H7 (cell line): ENCODE measurements at places on chromosomes 2 and 18.

- DNase-seq, result no peak
Observed at GRCh38 chr2:149573760-149574159, 13.8 kb downstream of the MMADHC start.

GRCh38 chr2:147027436-147027835, 817.4 kb upstream of the ACVR2A start:
- no peak for DNase-seq

DNA sequence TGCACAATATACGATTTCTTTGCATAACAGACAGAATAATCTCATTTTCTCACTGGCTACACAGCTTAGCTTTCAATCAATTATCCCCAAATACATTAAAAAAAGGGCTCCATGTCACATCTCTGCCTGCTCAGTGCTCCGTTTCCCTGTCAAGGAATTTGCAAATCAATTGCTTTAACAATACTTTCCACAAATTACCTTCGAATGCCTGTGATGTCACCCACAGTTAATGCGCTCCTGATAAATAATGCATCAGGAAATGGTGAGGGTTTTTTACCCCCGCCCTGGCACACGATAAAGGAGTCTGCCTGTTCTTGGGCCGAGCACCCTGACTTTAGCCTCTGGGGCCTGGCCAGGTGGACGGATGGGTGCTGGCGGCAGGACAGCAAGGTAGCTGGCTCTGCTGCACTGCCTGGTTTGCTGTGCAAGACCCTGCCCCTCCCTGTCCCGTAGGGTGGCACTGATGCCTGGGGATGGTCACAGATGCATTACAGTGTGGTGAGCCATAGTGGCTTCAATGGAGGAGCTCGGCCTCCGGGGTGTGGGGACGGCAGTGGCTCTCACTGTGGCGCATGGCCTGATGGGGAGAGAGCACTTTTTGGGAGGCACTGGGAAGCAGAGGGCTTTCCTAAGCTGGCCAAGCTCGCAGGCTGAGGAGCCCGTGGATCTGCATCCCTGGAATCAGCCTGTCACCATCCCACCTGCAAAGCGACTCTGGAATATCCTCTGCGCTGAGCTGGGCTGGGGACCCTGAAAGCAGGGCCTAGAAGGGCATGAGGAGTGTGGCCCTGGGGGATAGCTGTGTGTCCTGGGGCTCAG, 88.3 kb upstream of the HS6ST1 start:
- DNase-seq, result no peak

DNA sequence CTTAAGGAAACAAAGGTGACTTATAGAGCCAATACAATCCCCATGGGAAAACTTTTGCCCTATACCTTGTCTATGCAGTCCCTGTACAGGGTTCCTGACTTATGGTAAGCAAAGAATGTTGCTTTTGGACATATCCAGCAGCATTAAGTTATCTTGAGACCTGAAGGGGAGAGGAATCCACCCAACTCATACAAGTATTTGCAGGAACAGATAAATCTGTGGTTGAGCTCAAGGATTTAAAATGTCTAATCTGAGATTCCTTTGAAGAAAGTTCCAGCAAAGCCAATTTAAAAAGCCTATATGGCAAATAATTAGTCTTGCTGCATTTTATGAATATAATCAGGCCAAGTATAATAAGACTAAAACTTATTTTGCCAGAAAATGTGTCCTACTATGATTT, 739.5 kb upstream of the CDH2 start:
- DNase-seq, result no peak

DNA sequence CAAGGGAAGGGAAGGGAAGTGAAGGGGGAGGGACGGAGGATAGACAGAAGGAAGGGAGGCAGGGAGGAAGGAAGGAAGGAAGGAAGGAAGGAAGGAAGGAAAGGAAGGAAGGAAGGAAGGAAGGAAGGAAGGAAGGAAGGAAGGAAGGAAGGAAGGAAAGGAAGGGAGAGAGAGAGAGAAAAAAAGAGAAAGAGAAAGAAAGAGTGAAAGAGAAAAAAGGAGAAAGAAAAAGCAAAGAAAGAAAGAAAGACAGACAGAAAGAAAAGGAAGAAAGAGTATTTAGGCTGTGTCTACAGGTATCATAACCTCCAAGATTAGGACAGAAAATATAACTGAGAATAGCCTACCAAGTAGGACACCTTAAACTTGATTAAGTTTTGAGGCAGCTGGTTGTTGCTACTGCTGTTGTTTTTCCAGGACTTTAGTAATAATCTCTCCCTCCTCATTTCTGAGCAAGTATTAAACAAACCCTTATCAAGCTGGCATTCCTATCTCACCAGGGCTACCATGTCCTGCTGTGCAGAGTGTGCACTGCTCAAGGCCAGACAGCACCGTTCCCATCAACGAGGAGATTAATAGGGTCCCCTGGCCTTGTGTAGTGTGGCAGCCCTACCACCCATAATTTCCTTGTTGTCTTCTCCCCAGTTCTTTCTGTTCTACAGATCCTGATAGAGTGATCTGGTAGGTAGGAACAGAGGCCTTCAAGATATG, 90.5 kb upstream of the FHL2 start:
- DNase-seq, result no peak

DNA sequence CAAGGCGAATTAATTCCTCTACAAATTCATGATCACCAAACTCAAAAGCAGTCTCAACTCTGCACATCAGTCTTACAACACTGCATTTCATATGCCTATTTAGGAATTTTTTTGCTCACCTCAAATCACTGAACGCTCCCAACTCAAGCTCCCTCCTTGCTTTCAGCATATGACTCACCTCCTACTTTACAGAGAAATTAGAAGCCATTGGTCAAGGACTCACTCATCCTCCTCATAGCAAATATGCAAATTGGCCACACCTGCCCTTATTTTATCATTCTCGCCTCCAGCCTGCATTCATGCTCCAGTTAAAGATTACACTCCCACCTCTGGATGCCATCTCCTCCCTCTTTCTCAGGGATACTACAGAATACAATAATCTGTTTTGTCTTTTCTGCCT, 148.8 kb downstream of the MBD2 start:
- DNase-seq, result no peak

GRCh38 chr2:171754254-171754939, 67.1 kb downstream of the DYNC1I2 start:
- DNase-seq, result no peak

- DNase-seq, result peak; percentile 50
Observed at GRCh38 chr2:236238751-236239150, 25.5 kb downstream of the ASB18 start.

DNA sequence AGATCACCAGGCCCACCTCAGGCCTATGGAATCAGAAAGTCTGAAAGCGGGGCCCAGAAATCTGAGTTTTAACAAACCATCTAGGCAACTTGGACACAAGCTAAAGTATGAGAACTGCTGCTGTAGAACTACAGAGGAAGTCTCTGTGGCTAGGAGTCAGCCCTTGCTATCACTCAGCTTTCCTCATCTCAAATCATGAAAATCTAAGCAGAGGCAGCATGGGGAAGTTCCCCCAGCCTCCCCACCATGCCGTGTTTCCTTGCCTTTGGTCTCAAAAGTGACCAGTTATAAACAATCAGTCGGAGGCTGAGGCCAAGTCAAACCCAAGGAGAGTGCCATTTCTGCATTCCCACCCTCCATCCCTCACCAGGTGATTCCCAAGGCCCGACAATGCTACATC, 404.7 kb downstream of the BCL11A start:
- DNase-seq, result no peak

GRCh38 chr2:43944915-43945314, 50.9 kb downstream of the LRPPRC start:
- DNase-seq, result no peak

DNA sequence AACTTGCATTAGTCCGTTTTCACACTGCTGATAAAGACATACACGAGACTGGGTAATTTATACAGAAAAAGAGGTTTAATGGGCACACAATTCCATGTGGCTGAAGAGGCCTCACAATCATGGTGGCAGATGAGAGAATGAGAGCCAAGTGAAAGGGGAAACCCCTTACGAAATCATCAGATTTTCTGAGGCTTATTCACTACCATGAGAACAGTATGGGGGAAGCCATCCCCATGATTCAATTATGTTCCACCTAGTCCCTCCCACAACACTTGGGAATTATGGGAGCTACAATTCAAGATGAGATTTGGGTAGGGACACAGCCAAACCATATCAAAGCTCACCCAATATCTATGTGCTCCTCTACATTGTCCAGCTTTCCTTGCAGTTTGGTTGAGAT, 16.0 kb upstream of the SERPINE2 start:
- DNase-seq, result no peak

DNA sequence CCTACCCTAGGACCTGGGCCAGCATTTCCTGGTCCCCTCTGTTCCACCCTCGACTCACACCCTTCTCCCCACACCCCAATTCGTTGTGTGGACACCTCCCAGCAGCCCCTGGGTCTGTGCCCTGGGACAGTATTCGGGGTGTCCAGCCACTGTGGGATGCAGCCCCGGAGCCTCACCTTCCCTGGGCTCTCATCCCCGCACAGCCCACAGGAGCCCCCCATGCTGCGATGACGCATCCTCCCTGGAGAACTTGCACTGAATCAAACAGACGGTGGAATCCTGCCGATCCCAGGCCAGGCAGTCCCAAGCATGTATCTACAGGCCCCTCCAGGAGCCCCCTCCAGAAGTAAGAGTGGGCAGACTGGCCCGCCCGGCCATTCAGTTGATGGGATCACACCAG, 9.7 kb downstream of the ITM2C start:
- DNase-seq, result no peak

GRCh38 chr2:27537287-27537686, 40.6 kb downstream of the GCKR start:
- DNase-seq, result no peak

GRCh38 chr2:62375113-62375420, 130.9 kb downstream of the TMEM17 start:
- no peak for DNase-seq

- DNase-seq, result no peak
Observed at GRCh38 chr2:38551171-38551570, 51.6 kb downstream of the HNRNPLL start.

DNA sequence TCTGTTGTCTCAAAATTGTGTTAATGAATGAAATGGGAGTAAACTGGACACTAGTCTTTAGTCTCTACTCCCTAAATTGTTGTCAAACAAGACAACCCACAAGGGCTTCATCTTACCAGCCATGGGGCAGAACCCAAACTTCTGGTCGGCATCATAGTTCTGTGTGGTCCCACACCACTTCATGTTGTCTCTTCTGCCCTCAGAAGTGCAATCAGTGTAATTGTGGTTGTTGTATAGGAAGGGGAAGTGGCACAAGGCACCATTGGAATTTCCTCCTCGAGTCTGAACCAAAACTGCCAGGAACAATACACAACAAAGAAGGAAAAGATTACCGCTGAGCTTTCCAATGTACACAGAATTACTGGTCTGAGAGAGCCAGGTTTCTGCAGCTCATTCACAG, 12.6 kb downstream of the FN1 start:
- no peak for DNase-seq

- no peak for DNase-seq
Observed at GRCh38 chr2:220892018-220892634, 680.0 kb downstream of the EPHA4 start.

DNA sequence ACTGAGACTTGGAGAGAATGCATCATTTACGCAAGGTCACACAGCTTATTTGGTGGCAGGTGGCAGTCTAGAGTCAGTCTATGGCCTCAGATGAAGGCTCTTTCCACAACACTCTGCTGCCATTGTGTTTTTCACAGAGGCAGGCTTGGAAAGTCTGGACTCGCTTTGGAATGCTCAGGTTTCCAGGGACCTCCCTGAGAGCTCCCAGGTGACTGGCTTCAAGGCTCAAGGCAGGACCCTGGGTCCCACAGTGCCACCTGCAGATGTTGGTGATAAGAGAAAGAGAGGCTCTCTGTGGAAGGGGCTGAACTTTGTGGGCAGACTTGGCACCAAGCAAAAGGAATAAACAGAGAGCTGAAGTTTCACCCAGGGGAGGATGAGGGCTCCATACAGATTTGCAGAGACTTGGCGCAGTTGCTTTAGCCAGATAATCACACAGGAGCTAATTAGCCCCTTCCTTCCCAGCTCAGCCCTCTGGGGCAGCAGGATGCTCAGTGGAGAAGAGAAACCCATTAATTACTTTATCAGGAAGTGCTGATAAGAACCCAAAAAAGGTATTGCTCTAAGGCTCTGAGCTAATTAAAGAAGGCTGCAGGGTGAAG, 103.5 kb downstream of the LBH start:
- DNase-seq, result peak; percentile 59

GRCh38 chr18:24516261-24516660, 55.8 kb downstream of the HRH4 start:
- no peak for DNase-seq

DNA sequence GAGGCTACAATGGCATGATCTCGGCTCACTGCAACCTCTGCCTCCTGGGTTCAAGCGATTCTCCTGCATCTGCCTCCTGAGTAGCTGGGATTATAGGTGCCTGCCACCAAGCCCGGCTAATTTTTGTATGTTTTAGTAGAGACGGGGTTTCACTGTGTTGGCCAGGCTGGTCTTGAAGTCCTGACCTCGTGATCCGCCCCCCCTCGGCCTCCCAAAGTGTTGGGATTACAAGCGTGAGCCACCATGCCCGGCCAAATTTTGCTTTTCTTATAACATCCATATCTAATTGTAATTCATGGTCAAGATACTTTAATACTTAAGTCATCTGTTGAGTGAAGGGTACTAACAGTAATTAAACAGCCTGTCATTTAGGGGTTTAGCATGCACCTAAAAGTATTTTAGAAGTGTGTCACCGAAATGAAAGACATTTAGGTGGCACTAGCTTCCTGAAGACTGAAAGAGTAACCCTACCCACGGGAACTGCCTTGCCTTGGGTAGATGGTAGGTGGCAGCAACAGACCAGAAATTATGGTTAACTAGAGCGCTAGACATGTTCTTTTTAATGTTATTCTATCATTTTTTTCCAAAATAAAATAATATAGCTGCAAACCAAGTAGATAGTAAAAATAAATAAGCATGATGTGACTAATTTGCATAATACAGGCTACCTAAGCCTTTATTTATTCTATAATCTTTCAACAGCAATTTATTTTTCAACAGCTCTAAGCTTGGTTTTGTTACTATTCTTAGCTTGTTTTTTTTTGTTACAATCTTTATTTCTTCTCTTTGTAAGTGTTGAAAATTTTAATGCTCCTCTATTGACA, 8.6 kb upstream of the ACYP2 start:
- DNase-seq, result peak; percentile 54
